Activated CD4-positive, alpha-beta T cell treated with anti-CD3 and anti-CD28 coated beads, Interleukin-2, amount 50 U/mL, for 48 hours (primary cell): ENCODE measurements at places on chromosomes 4 and X.
A peak's percentile ranks its signal among the peaks of the same experiment; 100 is the strongest.

- peak; percentile 9 for DNase-seq
These were observed 518.0 kb downstream of the TMA16 start for GRCh38 chr4:164012396-164013027.

DNA sequence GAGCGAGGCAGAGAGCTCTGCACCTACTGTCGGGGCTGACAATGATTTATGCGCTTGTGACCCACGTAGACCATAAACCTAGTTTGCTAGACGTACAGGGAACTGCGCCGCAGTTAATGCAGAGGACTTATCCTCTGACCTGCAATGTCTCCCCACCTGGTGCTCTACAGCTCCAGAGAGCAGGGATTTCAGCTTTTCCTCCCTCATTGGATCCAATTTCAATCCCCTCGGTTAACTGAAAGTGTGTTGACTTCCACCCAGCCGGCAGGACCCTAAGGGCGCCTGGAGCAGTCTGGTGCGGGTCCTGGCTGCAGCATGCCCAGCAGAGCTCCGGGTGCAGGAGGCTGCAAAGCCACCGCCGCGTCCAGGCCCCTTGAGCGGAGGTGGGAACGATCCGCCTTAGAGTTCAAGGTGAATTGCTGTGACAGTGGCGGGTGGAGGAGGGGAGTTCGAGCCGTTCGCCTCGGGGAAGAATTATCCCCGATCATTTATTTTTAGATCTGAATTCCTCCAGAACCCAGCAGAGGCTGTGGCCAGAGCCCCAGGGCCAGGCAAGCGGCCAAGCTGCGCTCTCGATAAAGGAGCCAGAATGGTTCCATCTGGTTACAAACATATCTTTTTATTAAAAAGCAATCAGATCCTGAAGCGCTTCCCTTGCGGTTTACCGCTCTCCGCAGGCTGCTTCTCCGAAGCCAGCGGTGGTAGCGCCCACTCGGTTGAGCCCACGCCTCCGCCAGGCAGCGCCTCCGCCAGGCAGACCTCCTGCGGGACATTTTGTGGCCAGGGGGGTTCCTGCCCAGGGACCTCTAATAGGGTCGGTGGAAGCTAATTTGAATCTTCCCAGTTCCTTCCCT, 66.0 kb downstream of the FBXO8 start:
- no peak for DNase-seq

- no peak for DNase-seq
These were observed 21.4 kb upstream of the PJA1 start for GRCh38 chrX:69186651-69187050.

DNA sequence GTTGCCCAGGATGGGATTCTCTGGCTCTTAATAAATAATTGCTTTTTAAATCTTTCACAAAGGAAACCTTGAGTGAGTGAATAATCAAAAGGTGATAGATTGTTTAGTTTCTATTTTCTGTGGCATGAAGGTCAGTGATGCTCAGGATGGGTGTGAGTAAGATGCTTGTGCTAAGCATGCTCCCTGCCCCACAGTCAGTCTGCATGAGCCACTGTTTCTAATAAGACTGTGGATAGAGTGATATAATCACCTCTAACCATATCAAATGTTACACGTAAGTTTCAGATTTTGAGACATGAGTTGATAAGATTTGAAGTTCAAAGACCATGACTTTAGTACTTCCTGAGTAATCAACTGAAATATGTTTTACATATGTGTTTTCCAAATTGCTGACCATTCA, 2.7 kb upstream of the GAGE10 start:
- DNase-seq = no peak

- peak; percentile 12 for DNase-seq
These were observed 37.3 kb downstream of the RRAGB start for GRCh38 chrX:55754861-55755294.

DNA sequence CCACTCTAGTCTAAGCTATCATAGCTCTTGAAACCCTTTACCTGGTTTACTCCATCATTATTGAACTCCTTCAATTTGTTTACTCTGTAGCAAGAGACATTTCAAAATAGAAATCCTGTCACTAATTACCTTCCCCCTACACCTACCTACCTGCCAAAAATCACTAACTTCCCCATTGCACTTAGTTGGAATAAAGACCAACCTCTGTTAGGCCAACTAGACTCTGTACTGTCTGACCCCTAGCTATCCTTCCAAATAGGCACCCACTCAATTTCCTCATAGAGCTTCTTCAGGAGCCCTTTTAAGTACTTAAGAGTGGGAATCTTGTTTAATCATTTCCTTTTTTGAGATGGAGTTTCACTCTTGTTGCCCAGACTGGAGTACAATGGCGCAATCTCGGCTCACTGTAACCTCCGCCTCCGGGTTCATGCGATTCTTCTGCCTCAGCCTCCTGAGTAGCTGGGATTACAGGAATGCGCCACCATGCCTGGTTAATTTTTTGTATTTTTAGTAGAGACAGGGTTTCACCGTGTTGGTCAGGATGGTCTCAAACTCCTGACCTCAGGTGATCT, 8.9 kb upstream of the CDKL2 start:
- DNase-seq = no peak

DNA sequence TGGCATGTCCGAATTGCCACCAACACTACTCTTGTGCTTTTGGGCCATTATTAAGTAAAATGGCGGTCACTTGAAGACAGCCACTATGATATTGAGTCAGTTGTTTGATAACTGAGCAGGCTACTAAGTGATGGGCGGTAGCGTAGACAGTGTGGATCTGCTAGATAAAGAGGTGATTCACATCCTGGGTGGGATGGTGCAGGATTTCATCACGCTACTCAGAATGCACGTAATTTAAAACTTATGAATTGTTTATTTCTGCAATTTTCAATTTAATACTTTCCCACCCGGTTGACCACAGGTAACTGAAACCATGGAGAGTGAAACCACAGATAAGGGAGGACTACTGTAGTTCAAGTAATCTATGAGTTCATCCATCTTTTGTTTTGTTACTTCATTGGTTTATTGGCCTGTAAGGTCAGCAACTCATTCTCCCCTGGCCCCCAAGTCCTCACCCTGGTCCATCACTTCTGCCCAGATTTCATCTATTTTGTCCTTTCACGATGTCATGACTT, 2.9 kb downstream of the ARAF start:
- DNase-seq = no peak

DNA sequence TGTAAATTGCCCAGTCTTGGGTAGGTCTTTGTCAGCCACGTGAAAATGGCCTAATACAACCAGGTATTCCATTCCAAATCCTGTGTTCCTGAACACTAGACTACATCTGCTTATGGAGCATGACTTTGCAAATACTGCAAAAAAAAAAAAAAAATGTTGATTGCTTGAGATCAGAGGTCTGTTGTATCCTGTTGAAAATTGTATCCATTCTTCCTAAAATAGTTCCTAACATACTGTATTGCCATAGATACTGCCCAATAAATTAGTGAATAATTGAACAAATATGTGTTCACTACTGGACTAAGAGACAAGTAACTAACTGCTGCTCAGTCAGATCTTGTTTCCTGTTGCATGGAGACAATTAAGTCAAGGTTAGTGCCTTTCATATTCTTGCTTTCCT, 164.3 kb upstream of the PABPC4L start:
- DNase-seq = no peak

GRCh38 chr4:177001271-177002175, 208.8 kb upstream of the VEGFC start:
- no peak for DNase-seq

GRCh38 chr4:113049421-113050370, at the start of gene ANK2:
ANK2 (plus strand) TSS chr4:113049653; CDS start chr4:113049729, 76 bp downstream.
- DNase-seq = no peak

DNA sequence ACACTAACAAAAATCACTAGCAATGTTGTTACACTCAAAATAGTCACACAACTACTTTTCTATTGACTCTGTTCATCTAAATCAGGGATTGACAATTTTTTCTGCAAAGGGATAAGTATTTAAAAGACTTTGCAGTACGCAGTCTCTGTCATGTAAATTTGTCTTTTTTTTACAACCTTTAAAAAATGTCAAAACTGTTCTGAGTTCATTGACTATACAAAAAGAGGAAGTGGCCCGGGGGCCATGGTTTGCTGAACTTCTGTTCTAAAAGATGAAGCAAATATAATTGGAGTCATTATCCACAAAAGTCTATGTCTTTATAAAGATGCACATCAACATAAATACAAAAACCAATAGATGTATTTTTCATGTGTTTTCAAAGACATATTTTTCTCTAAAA, 1310.3 kb downstream of the RPA4 start:
- no peak for DNase-seq

- peak; percentile 26 for DNase-seq
These were observed 159.6 kb downstream of the SOWAHB start for GRCh38 chr4:76738086-76738931.

DNA sequence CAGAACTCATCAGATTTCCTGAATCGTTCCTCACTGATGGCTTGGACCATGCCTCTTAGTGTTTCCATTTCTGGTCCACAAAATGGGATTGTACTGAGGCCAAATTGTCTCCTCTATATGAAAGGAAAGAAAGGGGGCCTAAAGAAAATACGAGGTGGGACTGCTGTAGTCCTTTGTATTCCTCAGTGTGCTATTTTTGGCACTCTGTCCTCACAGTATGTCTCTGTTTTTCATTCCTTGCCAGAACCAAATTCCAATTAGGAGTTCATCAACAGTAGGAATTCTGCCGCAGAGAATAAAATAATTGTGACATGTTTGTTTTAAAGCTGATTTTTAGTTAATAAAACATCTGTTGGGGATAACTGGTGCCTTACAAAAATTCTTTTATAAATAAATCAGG, 515.7 kb downstream of the SMARCA1 start:
- no peak for DNase-seq

GRCh38 chr4:82230306-82230705, 143.5 kb downstream of the HNRNPD start:
- no peak for DNase-seq

DNA sequence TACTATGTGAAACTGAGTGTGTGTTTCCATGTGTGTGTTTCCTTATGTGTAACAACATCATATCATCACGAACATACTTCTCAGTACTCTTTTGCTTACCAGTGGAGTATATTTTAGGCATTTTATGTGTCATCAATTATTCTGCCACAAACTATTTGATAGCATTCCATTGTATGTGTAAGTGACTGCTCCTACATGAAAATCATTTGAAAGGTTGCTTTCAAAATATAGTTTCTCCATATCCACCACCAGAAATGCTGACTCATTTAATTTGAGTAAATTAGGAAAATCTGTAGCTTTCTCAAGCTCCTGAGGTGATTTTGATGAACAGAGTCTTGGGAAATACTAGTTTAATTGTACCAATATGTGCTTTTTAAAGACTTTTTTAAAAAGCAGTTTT, 376.2 kb downstream of the PCDH18 start:
- DNase-seq = no peak

- no peak for DNase-seq
These were observed 348.7 kb upstream of the KLF3 start for GRCh38 chr4:38315286-38315685.

DNA sequence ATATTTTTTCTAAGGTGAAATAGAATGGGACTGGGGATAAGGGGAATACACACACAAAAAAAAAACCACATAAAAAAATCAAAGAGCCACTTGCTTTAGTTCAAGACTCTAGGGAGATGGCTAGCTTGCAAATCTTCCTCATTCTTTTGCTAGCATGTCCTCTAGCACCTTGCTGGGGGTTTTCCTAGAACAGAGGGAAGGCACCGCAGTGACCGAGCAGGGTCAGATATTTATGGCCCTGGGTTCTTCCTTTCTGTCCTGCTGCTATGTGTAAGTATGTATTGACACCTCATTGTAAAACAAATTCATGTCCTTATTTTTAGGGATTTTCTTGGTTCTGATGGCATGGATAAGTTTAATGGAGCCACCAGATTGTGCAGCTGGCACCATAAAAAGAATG, 81.2 kb downstream of the SHISA3 start:
- no peak for DNase-seq

DNA sequence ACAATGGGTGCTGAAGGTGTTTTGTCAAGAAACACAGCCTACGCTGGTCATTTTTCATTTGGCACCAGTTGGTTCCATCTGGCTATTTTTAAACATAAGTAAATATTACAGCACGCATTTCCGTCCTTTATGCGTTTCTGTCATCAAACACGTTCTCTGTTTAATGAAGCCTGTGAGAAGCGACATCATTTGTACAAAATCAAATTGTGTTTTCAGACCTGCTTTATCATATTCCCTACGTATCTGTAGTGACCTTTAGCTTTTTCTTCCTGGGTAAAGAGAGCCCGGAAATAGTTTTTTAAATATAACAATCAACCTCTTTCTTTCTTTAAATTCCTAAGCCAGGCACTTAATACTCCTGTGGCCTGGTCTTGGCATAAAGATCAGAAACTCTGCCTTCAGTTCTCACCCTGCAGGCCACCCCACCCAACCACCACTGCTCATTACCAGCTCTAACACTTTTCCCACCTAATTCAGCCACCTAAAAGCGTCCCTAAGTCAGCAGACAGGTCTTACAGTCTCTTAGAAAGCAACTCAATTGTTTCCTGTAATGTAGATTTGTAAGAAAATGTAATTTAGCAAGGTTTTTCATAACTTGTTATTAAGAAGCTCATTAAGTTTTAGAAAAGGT, 30.4 kb downstream of the ACSL1 start:
- no peak for DNase-seq

DNA sequence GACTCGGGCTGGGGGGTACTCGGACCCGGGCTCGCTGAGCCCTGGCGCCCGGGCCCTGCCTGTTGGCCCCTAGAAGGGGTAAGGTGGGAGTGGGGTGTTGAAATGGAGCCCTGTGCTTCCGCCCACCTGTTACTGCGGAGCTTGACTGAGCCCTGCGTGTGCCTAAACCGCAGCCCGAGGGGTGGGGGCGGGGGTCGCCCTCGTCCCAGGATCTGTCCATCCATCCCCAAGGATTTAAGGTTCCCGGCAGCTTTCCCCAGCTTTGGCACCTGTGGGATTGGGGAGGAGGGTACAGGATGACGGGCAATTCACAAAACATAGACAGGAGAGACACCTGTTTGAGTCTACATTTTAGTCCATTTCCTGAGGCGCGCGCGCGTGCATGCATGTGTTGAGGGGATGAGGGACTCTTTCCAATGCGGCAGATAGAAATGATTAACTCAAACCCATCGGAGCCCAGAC, 779 bp downstream of the GABRQ start:
- DNase-seq = no peak

DNA sequence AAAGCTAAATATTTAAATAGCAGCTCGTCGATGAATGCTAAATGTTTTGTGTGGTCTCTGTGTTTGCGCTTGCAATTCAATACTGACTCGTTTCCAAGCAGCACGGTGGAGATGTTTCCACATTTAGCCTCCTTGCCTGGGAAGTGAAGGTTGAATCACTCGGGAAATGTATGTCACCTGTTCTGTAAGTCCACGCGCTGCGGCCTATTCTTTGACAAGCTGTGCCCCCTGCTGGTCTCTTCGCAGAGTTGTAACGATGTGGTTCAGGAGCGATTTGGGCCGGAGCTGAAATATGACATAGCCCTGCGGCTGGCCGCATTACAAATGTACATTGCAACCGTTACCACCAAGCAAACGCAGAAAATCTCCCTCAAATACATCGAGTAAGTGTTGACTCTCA, 89.6 kb upstream of the PRPS2 start:
- peak; percentile 29 for DNase-seq

- DNase-seq = no peak
These were observed 162.0 kb upstream of the GATB start for GRCh38 chr4:151922811-151923210.

DNA sequence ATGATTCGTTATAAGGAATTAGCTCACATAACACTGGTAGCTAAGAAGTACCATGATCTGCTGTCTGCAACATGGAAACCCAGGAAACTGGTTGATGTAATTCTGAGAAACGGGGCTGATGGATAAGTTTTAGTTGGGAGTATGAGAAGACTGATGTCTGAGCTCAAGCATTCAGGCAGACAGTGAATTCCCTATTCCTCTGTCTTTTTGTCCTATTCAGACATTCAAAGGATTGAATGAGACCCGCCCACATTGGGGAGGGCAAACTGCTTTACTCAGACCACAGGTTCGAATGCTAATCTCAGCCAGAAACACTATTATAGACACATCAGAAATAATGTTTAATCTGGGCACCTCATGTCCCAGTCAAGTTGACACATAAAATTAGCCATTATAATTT, 515.5 kb downstream of the STPG2 start:
- no peak for DNase-seq
